RPMI8226 (cell line): ENCODE measurements at places on chromosomes 5 and 9.

DNA sequence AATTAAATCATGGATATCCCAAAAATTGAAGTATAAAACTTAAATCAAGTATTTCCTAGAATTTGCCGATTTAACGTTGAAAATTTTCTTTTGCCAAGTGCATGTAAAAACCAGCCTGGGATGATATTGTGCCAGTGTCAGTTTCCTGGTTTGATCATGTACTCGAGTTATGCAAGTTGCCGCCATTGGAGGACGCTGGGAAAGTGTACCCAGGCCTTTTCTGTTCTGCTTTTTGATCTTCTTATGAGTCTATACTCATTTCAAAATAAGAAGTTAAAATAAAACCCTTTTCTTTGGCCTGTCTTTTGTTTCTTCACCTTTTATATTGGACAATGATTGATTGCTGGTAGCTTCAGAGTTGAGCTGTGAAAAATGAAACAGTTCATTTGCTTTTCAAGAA, 93.1 kb upstream of the NFIL3 start:
- DNase-seq: no peak

- peak; percentile 81 for DNase-seq
These were observed 35.7 kb downstream of the SLC6A3 start for GRCh38 chr5:1409381-1410110.

DNA sequence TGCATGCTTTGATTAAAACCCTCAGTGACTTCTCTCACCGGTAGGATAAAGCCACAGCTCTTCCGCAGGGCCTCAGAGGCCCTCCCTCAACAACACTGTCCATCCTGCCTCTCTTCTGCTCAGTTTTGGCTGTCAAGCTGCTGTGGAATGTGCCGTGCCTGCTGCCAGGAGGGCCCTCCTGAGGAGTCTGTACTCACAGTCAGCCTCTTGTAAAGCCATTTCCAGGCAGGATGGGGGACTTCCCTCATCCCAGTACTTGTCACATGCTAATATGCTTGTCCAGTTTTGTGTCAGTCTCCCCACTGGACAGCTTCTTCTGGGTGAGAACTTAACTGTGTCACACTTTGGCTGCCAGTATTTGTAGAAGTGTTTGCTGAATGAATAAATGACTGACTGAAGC, 13.9 kb upstream of the DDX41 start:
- no peak for DNase-seq

DNA sequence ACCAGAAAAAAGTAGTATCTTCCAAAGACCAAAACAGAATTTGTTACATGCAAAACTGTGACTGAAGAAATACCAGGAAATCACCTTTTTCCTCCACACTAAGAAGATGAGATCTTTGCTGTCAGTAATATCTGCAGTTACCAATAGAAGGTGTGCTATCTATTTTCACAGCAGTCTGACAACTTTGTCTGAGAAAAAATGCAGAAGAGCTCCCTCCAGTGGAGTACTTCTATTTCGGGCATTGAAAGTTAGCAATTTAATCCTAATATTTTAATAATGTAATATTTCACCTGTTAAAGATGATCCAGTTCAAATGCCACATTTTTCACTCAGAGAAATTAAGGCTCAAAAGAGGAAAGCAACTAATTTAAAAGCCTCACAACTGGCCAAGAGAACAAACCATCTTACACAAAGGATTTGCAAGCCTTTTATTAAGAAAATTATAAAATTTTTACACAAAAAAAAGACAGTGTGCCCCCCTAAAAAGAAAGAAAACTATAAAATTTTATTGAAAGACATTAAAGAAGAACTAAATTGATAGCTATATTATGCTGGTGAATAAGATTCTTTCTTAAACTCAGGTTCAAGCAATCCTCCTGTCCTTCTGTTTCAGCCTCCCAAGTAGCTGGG, 50.6 kb downstream of the DEPDC1B start:
- DNase-seq: peak; percentile 74

DNA sequence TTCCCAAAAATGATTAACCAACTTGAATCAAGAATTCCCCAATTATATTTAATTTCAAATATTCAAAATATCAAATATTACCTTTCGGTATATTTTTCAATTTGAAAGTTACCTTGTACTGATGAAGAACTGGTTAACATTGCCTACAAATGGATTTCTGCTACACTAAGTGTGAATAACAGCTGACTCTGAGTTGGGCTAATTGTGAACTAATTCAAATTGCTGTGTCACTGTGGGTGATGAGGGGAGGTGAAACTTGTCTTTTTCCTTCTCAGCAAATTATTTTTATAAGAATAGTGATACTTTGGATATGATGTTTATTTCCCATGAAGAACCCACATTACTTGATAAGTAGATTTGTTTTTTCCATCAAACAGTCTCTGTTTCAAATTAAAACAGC, 103.4 kb upstream of the RPS23 start:
- DNase-seq: no peak

- no peak for DNase-seq
These were observed 38.2 kb downstream of the PRRC2B start for GRCh38 chr9:131432050-131432449.

- no peak for DNase-seq
These were observed 11.6 kb upstream of the POMT1 start for GRCh38 chr9:131491001-131491710.
